Hair follicular keratinocyte (primary cell): ENCODE measurements at places on chromosomes 2 and 18. TPM values are rescaled to one million over a fixed set of nuclear protein-coding genes. Genes with fewer than 3 reads are reported as not detected.

Gene APLF
- total RNA-seq: 2.2 and 2.3 TPM in 2 replicates

Gene ZSWIM2
- not detected in 2 replicates for total RNA-seq

Gene TMEFF2
- 0.08 TPM in 1 of 2 replicates, not detected in the other for total RNA-seq

Gene C1QL2
- not detected in 2 replicates for total RNA-seq

Gene CCDC85A
- 0.08 TPM in 1 of 2 replicates, not detected in the other for total RNA-seq

Gene LIMS3
- total RNA-seq: 0.15 TPM in 1 of 2 replicates, not detected in the other
